ENCODE measurements at places on chromosomes 2 and 18.

DNA sequence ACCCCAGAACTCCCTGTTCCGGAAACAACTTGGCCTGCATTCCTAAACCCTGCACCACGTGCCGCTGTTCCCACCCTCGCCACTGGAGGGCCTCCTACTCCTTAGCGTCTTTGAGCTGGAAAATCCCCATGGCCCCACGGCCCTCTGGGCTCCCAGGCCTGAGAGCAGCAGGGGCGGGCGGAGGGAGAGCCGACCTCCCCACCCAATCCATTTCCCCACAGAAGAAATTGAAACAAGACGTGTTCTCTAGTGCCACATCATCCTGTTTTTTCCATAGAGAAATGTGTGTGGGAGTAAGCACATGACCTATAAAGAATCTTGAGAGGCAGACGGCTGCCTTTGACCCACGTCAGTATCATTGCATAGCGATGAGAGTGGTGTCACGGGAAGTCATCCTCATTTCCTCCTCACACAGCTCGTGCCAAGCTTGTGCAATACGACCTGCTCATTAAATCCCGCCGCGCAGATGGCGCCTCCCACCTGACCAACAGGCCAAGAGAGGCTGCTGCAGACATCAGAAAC lies 79.2 kb downstream of the LAMA1 start:
- DNase-seq, result no peak

- DNase-seq, result no peak
Measured at GRCh38 chr18:67428805-67429204, 87.7 kb downstream of the DSEL start.

GRCh38 chr2:120673571-120674061 lies 62.1 kb upstream of the GLI2 start:
- no peak for DNase-seq

DNA sequence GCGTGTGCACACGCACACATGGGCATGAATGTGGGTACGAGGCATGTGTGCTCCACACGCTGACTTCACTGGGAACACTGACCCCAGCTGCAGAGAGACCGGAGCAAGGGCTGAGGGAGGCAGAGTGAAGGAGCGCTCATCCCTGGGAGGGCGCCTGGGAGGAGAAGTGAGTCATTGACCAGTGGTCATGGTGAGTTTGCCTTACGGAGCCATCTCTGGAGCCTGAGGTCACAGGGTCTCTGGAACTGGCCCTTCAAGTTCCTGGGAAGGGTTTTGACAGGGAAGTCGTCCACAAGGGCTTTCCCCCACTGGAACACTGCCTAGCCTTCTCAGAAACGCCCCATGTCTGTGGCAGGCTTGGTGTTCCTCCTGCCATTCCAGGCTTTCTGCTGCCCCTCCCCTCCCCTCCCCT lies 14.3 kb upstream of the TMEM185B start:
- no peak for DNase-seq

DNA sequence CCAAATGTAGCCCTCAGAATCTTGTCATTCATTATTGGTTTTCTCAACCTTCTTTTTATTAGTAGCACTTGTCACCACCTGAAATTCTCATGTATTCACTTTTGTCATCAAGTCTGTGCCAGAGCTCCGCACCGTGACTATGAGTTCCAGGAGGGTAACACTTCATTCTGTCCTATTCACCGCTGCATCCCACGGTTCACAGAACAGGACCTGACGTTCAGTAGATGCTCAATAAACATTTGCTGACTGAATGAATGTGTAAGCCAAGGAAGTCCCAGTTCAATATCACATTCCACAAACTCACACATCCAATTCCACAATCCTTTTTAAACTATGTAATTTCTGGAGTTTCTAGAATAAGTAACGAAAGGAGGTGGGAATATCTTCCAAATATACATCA lies 65.5 kb downstream of the MOGAT1 start:
- no peak for DNase-seq

DNA sequence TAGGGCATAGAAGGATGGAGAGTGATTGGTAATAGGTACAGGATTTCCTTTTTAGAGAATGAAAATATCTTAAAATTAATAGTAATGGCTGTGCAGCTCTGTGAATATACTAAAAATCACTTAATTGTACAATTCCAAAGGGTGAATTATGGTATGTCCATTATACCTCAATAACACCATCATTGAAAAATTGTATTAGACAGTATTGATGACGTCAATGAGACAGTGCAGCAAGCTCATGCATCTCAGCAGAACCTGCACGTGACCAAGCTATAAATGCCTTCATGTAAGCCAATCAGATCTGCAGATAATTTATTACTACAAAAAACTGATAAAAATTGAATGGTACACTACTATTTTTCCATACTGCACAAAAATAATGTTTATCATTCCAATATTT lies 354.4 kb upstream of the CDH19 start:
- DNase-seq, result no peak

GRCh38 chr18:74453642-74454198 lies 3.4 kb downstream of the DIPK1C start:
- no peak for DNase-seq

GRCh38 chr2:25426326-25426725 lies 84.6 kb upstream of the DNMT3A start:
- no peak for DNase-seq

GRCh38 chr18:69401226-69401971 lies 711 bp downstream of the DOK6 start:
- no peak for DNase-seq

- no peak for DNase-seq
Measured at GRCh38 chr2:74778381-74779264, 55.3 kb upstream of the HK2 start.

DNA sequence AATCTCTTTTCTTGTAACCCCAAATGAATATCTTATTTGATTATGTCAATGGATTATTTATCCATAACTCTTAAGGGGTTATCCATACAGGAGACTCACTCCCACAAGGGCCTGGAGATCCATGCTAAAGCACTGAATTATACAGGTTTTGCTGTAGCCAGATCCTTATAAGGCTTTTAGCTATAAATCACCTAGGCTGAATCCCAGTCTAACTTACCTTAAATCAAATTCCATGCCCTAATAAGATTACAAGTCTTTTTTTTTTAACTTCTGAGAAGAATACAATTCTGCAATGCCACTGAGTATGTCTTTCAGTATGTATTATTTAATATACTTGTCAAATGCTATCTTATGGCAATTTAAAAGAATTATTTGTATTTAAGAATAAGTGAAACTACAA lies 340.5 kb downstream of the NBAS start:
- DNase-seq, result no peak

GRCh38 chr2:15334644-15335326 lies 226.3 kb downstream of the NBAS start:
- DNase-seq, result no peak

DNA sequence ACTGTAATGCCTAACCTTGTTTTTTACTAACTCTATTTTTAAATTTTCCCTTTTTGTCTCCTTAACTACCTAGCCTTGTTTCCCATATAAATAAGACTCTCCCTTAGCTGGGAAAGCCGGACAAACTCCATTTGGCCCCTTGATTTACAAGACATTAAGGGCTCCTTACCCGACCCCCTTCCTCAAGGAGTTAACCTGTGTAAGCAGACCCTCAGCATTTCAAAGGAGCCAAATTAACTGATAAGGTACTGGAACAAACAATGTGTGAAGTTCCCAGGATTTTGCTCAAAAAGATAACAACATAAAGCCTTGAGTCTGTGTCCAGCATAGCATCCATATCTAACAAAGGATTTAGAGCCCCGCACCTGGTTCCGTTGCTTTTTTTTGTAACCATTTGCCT lies 59.6 kb upstream of the C2orf15 start:
- DNase-seq, result no peak

- DNase-seq, result no peak
Measured at GRCh38 chr2:113200236-113200635, 26.5 kb downstream of the PSD4 start.

- DNase-seq, result peak; percentile 11
Measured at GRCh38 chr2:179049546-179050311, at the start of gene CCDC141. TSS of gene CCDC141 (minus strand) at chr2:179050137. CDS start at chr2:179049941, 196 bp downstream.

DNA sequence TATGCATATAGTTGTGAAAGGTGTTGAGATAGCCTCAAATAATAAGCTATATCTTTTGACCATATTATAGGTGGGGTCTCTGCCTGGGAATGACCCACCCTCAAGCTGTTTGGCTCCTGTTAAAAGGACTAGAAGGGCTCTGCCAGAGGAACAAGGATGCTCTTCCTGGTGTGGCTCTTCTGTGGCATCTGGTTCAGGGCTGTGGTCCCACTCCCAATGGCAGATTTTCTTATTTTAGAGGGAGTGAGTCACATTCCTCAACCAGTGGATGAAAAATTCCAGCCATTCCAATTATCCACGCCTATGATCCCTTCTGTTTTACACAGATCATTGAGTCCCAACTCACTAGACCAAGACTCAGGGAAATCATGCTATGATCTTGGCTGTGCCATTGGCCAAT lies 119.9 kb downstream of the PARD3B start:
- no peak for DNase-seq

DNA sequence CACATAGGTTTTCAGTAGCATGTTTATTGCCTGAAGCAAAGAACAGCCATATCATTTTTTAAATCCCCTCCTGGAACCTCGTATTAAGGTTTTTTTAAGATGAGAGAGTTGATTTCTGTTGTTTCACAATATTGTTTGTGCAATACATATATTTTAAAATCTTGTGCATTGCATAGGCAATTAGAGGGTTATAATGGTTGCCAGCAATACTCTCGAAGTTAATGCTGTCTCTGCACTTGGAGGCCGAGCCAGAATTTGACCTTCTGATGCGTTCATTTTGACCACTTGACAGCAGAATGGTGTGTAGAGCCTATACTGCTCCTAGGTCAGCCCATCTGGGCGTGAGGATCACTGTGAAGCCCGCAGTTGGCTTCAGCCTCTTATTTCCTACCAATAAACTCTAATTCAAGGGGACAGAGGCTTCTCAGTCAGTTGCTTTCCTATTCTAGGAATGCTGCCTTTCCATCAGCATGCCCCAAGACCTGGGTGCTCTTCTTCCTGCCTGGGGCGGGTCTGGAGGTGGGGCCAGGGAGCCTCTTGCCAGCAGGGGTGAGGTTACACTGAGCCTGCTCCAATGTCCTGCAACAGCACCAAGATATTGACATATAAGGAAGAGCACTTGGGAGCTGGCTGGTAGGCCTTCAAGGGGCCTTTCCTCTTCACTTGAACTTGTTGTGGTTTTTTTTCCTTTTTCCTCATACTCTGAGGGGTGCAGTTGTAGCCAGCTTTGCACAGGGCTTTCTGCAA lies 91.4 kb upstream of the BCL2L11 start:
- no peak for DNase-seq

DNA sequence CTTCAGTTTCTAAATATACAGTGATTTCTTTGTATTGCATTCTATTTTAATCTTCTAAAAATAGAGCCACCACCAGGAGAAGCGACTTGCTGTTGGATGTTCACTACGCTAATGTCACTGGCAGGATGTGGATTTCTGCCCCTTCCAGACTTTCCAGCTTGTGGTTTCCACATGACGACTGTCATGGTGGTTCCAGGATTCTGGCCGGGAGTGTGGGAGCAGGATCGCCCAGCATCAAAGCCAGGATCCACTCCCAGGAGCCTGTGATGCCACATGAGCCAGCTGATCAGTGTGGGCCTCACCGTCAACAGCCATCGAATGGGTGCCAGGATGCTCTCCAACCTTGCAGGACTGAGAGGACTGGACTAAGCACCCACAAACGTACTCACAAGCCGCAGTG lies 148.8 kb downstream of the HDAC4 start:
- no peak for DNase-seq

DNA sequence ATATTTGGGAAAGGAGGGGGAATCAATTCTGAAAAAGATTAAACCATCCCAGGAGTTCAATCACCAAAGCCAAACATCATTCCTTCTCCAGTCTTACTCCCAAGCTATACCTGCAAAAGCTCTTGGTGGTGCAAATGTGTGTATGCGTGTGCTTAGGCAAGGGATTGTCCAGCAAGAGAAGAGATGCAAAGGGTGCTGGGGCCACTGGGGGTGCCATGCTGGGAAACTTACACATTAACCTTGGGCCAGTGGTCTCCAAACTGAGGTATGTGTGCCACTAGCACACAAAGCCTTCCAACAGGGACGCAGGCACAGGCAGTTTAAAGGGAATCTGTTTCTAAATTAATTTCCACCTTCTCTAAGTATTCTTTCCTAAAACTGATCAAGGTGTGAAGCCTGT lies 307.9 kb downstream of the NBAS start:
- DNase-seq, result no peak

GRCh38 chr2:36568516-36569246 lies 29.3 kb downstream of the FEZ2 start:
- DNase-seq, result no peak

DNA sequence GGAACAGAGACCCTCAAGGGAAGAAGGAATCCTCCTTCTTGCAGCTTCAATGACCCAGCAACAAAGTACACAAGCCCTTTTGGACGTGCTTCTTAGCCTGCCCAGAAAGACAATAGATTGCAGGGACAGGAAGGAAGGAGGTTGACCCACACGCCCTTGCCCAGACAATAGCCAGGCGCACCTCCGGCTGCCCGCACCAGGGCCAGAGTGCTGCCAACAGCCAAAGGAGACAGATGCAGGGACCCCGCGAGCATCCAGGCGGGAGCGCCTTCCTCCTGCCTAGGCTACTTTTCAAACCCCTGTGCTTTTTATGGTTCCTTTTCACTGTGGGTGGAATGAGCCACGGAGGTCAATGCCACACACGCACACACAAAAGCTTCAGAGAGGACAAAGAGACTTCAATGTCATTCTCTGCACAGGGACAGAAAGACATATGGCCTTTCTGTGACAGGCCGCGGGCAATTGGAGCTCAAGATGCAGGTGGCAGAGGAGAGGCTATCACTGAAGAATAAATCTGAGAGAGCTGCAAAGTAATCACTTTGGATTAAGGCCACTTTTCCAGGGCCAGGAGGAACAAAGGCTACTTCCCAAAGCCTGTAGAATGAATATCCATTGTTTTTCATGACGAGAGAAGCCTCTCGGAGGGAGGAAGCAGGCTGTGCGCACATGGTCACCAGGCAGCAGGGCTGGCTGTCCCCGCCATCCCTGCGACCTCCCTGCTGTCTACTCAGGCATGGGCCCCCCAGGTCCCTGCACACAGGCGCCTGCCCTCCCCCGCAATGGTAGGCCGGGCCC lies 300.6 kb downstream of the EIPR1 start:
- DNase-seq, result no peak

DNA sequence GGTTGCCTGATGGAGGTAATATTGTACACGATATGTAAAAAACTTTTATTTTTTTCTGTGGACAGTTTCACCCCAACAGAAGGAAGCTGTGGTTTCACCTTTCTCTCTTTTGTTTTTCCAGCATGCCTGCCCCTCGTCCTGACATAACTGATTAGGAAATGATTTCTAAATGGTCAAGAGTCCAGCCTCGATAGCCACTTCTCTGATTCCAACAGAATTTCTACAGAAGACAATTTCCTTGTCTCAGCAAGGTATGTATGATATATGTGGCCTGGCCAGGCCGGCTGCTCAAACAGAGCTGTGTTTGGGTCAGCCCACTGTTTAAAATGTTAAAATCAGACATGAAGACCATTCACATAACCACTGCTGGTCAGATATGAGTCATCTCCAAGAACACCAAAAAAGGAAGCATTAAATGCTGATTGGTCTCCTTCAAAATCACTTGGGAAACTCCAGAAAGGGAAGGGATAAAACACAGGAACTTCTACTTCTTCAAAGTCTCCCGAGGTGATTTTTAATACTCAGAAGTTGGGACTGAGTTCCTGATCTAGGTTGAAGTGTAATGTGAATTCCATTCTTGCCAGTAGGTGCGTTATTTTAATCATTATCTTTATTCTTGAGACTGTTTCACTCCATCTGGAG lies 22.3 kb downstream of the ATP8B1 start:
- DNase-seq, result no peak
